Activated CD4-positive, alpha-beta T cell treated with anti-CD3 and anti-CD28 coated beads, Interleukin-2, amount 50 U/mL, for 24 hours (primary cell): ENCODE measurements at places on chromosomes 4 and X.

- no peak for DNase-seq
Measured at GRCh38 chr4:56186808-56187523, 200.3 kb downstream of the AASDH start.

DNA sequence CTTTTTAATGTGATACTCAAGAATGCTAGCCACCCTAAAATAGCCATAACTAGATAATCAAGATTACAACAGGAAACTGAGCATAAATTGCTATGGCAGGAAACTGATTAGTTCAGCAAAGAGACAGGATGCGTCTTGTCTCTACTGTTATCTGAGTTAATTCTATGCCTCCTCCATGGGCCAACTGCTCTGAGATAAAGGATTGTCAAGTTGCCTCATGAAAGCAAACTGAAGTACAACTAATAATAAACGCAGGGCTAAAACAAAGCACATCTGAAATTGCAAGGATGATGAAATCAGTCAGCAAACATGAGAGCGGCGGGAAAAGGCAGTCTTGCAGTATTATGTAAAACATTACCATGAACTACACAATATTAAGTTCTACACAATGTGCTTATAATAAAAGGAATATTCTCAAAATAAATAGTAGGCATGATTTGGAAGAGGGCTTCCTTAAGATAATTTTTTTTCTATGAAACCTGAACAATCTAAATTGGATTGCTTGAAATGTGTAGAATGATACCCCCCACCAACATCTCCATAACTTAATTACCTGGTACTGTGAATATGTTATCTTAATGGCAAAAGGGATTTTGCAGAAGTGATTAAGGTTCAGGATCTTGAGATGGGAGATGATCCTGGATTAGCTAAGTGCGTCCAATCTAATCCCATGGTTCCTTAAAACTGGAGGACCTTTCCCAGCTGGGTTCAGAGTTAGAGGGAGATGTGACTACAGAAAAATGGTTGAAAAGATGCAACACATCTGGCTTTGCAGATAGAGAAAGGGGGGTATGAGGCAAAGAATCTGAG, 65.9 kb downstream of the ANTXR2 start:
- DNase-seq: no peak

- no peak for DNase-seq
Measured at GRCh38 chr4:25892796-25893195, 21.2 kb upstream of the SMIM20 start.

GRCh38 chr4:109691411-109691920, 11.8 kb downstream of the CASP6 start:
- DNase-seq: no peak

GRCh38 chrX:68332201-68332731, 101.0 kb downstream of the OPHN1 start:
- DNase-seq: no peak

- no peak for DNase-seq
Measured at GRCh38 chr4:31107362-31107761, 387.2 kb downstream of the PCDH7 start.

DNA sequence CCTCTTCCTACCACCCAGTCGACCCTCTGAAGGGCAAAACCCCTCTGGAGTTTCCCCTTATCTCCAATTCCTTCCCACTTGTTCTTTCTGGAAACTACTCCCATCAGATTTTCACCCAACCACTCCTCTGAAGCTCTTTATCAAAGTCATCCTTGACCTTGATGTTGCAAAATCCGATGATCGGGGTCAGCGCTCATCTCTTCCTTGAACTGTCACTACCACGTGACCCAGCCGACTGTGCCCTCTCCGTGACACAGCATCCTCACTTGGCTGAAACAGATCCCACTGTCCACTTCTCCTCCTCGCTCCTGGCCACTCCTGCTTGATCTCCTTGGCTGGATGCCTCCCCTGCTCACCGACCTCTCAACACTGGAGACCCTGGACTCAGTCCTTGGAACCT, 1.1 kb downstream of the CFAP99 start:
- DNase-seq: no peak

DNA sequence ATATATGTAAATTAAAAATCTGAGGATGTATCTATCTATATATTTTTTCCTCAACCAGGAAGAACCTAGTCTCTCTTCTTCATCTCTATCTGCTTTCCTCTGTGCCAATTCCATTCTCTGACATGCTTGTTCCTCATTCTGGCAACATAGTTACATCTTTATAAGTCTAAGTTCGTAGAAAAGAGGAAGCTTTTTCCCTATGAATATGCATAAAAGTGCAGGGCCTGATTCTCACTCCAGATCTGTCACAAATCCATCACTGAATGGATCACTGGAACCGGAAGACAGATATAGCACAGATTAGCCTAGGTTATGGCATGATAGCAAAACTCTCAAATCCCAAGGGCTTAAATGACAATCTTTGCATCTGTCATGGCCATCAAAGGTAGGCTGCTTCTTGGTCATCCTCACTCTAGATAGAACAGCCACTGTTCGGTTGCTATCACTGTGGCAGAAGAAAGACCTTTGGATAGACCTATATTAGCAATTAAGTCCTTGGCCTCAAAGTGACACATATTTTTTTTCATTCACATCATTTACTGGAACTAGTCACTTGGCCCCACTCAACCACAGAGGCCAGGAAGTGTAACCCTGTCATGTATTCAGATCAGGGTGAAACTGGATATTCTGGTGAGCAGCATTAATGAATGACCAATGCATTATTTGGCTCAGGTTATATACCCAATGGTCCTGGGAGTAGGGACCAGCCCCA, 22.2 kb downstream of the DTHD1 start:
- DNase-seq: no peak

GRCh38 chr4:26524011-26524410, 33.7 kb upstream of the CCKAR start:
- no peak for DNase-seq

- DNase-seq: no peak
Measured at GRCh38 chrX:10166248-10166716, 9.5 kb downstream of the CLCN4 start.

DNA sequence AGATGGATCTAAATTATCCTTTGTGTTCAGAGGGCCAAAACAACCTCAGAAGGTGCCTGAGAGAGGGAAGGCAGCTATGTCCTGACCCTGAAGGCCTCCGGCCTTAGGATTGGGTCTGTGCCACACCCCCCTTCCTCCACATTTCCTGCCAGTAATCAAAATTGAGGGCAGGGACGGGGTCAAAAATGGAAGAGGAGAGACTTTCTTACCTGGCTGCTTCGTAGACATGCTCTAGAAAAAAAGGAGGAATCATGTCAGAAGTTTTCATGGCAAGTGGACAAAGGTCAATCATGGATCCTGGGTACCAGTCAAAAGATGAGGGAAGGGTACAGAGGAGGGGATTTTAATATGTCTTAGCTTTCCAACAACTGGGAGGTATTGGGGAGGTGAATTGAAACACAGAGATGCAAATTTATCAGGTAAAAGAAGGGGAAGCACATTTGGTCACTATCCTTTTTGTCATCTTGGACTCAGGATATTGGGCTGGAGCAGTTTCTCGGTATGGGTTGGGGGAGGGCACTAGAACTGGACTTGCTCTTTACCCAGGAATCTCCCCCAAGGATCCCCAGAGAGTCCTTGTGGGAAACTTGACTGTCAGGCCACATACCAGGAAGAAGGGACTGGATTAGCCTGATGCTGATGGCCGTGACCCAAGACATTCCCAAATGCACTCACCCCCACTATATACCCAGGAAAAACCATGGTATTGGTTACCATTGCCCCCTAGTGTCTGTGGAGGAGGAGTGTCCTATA, 17.1 kb downstream of the VSIG4 start:
- DNase-seq: no peak

DNA sequence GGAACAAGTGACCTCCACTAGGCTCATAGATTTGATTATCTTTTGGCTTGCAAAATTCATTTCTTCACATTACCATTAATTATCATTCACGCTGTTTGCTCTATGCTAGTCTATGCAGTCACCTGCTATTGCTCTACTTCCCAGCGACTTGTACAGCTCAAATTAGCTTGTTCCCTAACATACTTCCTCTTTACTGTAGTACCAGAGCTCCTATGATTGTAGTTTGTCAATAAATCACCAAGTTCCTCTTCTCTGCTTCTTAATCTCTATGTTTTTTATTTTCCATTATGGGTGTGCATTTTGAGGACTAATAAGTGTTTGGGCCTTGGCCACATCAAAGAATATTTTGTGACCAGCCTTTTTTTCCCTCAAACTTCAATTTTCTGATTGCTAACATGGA, 6.2 kb upstream of the GSPT2 start:
- DNase-seq: no peak

- no peak for DNase-seq
Measured at GRCh38 chr4:128371001-128371777, 83.6 kb upstream of the PGRMC2 start.
